ENCODE measurements at places on chromosomes 6 and 20.

GRCh38 chr20:13684566-13685222, 46.0 kb upstream of the TASP1 start:
- no peak for DNase-seq

- no peak for DNase-seq
Observed at GRCh38 chr6:113578691-113579090, 278.5 kb upstream of the MARCKS start.

DNA sequence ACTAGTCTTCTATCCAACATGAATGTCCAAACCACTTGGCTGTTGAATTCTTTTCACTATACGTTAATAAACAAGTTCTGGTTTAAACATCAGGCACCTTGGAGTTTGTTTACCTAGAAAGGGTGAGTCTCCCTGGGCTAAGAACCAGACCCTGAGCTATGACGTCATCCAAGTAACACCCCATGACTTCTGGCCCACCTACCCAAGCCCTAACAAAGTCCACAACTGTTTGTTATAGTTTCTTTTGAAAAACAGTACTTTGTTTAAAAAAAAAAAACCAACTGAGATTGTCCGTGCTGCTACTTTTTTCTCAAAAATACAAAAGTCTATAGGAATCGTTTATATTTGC, 146.9 kb upstream of the BEND6 start:
- DNase-seq: no peak

- DNase-seq: peak; percentile 10
Observed at GRCh38 chr20:10171864-10172751, 46.5 kb upstream of the SNAP25 start.

DNA sequence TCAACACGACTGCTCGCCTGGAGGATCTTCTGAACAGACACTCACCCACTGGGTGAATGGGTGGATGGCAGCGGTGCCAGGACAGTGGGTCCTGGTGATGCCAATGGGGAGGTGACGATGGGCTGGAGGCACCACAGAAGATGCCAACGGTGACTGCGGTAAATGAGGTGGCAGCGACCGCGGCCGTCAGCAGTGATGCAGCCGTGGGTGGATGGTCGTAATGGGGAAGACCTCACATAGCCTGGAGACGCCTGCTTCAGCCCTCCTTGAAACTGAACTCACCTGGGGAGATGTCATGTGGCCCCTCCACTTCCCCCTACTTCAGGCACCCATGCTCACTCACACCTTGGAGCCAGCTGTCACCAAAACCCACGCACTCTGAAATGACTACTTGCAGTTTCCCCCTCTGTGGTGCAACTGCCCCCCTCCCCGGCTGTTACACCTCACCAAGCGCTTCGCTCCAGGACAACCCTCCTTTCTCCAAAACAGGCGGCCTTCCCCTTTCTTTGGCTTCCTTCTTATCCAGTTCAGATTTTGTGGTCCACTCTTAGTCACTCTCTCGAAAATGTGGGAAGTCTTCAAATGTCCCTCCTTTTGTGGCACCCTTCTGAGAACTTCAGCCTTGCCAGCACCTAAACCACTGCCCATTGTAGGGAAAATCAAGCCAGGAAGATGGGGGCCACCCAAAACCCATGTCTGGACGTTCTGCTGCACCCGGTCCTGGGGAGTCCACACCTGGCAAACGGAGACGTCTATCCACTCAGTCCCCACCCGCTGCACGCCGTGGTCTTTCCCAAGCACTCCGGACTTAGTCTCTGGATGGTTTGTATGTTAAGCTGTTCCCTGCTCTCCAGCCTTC, 10.4 kb upstream of the ABHD16B start:
- DNase-seq: no peak

DNA sequence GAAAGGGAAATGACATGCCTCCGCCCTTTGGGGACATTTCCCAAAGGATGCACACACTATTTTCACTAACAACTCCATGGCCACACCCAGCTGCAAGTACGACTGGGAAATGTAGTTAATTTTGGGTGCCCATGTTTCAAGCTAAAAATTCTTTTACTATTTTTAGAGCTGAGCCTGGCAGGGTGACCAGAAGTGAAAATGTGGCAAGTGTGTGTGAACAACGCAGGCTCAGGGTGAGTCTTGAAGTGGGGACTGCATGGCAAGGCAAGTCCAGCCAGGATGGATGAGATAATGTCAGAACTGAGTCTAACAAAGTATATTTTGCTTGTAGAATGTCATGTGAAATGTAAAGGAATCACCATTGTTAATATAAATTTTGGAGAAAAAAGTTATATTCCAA, 17.0 kb upstream of the CD109 start:
- DNase-seq: no peak

DNA sequence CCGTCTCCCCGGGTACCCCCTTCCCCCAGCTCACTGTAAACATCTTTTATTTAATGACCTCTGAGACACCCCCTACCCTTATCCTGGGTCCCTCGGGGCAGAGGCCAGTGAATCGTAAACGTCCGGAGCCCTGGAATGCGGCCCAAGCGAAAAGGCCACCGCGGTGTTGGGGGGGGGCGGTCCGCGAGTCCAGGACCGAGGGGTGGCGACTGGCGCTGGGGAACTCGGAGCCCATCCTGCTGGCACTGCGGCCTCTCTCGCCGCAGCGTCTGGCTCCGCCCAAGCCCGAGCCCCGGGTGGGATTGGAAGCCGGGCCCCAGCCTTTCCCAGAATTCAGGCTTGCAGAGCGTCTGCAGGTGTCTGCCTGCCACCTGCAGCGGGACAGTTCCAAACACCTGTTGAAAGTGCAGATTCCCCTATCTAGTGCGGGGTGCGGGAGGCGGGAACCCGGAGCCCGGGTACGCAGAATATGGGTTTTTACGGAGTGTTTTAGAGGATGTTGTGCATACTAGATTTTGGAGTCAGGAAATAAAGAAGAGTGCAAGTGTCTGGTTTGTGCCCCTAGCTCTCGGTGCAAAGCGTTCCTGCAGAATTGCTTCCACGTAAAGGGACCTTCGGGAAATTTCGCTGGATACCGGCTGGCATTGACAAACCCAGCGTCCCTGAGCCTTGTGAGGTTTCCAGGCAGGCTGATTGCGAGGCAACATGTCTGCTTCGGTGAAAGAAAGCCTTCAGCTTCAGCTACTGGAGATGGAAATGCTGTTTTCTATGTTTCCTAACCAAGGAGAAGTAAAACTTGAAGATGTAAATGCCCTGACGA, 800 bp downstream of the RWDD2A start:
- peak; percentile 32 for DNase-seq

DNA sequence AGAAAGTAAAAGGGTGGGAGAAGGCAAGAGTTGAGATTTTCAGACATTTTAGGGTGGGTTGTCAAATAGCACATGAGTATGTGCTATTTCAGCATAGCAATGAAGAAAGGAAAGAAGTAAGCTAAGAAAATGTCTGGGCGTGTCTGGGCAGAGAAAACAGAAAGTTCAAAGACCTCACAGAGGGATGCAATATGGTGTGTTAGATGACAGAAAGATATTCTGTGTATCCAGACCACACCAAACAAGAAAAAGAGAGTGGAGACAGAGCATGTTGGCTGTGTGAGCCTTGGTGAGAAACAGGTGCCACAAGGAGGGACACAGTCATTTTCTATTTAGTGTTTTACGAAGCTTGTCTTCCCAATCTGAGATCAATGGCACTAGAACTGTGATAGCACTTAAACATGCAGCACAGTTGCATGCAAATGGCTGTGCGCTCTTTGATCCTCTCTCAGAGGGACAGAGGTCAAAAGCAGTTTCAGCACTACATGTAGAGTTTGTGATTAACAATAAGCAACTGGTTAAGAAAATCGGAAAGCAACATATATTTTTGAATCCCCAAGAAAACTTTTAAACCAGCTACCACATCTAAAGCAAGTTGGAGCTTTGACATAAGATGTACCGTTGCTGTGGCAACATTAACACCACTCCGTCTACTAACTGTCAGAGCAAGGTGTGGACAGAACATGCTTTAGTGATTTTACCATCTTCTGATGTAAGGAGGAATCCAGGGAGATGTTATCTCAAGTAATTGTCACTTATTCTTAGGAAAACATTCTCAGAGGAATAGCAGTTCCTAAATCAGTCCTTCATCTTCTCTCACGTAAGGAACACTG, 515.5 kb upstream of the NOX3 start:
- no peak for DNase-seq

DNA sequence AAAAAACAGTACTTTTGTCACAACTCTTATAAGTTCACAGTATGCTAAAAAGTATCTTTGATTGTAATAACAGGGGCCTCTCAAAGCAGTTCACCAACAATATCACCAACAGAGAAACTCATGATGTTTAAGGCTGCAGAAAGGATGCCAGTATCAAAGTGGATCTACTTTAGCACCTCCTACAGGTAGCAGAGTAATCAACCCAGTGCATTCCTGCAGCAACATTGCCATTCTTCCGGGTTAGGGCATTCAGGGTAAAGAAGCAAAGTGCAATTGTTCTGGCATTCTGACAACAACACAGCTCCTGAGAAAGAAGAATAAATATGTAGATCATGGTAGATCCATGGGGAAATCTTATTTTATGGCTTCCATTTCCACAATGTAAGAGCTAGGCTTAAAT, 7.6 kb upstream of the SLC17A4 start:
- DNase-seq: no peak

GRCh38 chr6:71737953-71738352, 148.4 kb upstream of the RIMS1 start:
- DNase-seq: no peak

GRCh38 chr6:2033544-2033943, 211.9 kb downstream of the GMDS start:
- no peak for DNase-seq

- no peak for DNase-seq
Observed at GRCh38 chr6:17001188-17001587, 100.7 kb upstream of the STMND1 start.

DNA sequence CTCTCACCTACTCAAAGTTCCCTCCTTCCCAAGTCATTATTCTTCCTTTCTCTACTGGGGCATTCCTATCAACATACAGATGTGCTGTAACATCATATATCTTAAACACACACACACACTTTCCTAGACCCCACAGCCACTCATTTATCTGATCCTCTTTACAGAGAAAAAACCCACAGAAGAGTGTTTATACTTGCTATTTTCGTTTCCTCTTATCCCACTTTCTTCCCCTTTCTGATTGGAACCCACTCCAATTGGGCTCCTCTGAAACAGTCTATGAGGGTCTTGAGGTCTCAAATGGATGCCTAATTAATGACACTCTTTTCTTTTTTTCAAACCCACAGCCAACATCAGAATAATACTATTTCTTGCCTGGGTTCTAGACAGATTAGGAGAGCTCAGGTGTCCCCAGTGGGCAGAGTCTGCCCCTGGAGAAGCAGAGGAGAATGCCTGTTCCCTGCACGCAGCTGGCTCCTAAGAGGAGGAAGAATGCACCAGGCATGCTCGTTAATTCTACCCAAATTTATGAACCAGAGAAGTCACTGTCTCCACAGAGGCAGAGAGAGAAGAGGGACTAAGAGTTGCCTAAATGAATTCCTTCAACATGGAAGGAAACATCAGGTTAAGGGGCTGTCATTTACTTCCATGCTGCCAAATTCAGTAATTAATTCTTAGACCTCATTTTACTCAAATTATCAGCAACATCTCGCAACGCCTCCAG, 65.9 kb downstream of the CRYBG1 start:
- DNase-seq: no peak

DNA sequence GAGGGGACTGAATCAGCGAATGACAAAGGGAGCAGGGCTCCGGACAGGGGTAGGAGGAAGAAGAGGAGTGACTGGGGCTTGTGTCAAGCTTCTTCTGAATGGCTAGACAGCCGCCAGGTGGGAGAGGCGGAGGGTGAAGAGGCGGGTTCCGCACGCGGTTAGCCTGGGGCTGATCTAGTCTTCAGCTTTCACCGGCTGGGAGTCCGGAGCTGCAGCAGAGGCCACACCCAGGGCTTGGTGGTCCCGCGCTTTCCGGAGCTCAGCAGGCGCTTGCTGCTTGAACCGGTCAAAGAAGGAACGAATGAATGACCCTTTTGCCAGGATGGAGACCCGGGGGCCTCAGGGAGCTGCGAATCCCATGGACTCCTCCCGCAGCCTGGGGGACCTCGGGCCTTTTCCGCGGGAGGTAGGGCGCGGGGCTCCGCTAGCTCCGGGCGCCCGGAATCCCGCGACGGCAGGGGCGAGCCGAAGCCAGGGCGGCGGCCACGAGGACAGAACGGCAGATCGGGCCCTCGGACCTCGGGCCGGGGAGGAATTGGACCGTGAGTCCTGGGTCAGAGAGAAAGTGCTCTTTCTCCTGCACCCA, at the start of gene C6orf141:
TSS of gene C6orf141 (plus strand) at position 177 of the 586 bp plus-strand sequence. CDS start at position 302, 125 bp downstream.
- DNase-seq: no peak

DNA sequence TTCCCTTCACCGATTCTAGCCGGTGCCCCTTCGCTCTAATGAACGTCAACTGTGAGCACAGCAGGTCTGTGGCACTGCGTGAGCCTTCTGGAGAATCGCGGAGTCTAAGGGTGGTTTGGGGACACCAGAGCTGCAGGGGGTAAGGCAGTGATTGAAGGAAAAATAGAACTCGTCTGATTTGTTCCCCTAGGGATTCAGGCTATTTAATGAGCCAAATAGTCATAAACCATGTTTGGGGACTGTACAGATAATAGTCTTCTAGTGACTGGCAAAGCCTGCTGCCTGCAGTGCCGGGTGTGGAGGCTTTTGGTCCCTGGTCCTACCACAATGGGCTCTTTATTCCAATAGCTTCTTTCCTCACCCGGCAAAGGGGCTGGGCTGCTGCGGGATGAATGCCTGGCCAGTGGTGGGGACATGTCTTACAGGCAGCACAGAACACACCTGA, 11.1 kb upstream of the NTSR1 start:
- no peak for DNase-seq

GRCh38 chr20:51335329-51335841, 207.1 kb downstream of the NFATC2 start:
- peak; percentile 55 for DNase-seq

DNA sequence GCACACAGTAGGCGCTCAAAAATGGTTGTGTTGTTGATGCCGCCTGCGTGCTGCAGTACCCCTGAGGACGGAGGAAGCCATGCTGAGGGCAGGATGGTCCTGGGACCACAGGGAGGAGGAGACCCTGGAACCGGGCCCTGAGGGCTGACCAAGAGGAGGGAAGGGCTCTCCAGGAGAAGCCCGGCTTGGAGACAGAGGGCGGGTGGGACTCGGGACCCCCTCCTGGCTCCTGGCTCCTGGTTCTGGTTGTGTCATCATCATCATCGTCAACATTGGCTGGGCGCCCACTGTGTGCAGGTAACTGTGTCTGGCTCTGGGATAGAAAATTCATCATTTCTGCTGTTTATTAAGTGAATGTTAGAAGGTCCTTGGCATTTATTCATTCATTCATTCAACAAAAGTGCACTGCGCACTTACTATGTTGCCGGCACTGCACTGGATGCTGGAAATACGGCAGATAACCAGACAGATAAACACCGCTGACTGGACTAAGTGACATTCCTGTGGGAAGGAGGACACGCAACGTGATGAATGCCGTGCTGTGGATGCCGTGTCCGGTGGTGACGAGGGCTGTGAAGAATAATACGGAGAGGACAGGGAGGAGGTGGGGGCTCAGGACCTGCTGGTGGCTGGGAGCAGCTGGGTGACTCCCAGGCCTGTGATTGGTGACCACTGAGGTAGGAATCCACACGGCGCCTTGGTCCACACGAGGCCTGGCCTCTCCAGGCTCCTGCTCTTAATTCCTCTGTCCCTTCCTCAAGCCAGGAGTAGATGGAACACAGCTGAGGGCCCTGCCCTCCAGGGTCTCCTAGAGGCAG, 35.3 kb downstream of the SPDEF start:
- DNase-seq: no peak

- no peak for DNase-seq
Observed at GRCh38 chr6:54238396-54238795, 69.8 kb upstream of the TINAG start.

Data from SW 1271 (cell line).